ENCODE measurements at places on chromosomes 3 and 15. TPM values are rescaled to one million over a fixed set of nuclear protein-coding genes. Genes with fewer than 3 reads are reported as not detected.

MEIS2 gene
- total RNA-seq = 8.7 TPM

ARPP21 gene
- 1.6 TPM for total RNA-seq

SLCO2A1 gene
- total RNA-seq = 4.4 TPM

PLAAT1 gene
- total RNA-seq = 0.31 TPM

PRTG gene
- total RNA-seq = 0.16 TPM

RASL12 gene
- total RNA-seq = 0.56 TPM

RTP1 gene
- not detected for total RNA-seq

SH3GL3 gene
- not detected for total RNA-seq

PFN2 gene
- 12.6 TPM for total RNA-seq

CADM2 gene
- 1.7 TPM for total RNA-seq

SST gene
- total RNA-seq = not detected

MED12L gene
- total RNA-seq = 0.64 TPM

NOX5 gene
- total RNA-seq = 0.06 TPM

SNTN gene
- not detected for total RNA-seq

STRA6 gene
- total RNA-seq = 0.12 TPM

TRAT1 gene
- 1.9 TPM for total RNA-seq

ATP10A gene
- 0.60 TPM for total RNA-seq

LTK gene
- 1.9 TPM for total RNA-seq

RHOV gene
- not detected for total RNA-seq

CASR gene
- total RNA-seq = 0.06 TPM

All from right lobe of liver (tissue), 6 donors.